ENCODE measurements at places on chromosomes 4 and X.

- DNase-seq = no peak
Measured at GRCh38 chr4:156889616-156890594, 81.7 kb downstream of the PDGFC start.

- no peak for DNase-seq
Measured at GRCh38 chr4:185912779-185913178, 100.8 kb upstream of the SORBS2 start.

- no peak for DNase-seq
Measured at GRCh38 chrX:24245202-24245601, 68.7 kb downstream of the SUPT20HL2 start.

DNA sequence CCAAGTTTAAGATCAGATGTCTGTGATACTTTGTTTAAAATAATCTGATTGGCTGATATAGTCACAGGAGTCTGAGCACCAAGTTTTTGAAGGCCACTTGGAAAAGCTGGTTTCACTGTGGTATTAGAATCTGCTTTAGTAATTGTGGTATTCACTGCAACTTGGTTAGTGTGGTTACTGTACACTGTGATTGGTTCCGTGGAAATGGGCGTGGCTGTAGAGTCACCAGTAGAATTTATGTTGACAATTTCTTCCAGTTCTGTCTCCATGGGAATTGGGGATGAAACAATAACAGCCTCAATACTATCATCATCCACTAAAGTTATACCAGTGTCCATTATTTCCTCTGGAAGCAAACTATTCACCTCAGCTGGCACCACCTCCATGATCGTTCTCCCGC is 26.2 kb downstream of the LIN54 start:
- DNase-seq = peak; percentile 14

GRCh38 chr4:4672402-4672801 is 130.6 kb upstream of the STX18 start:
- DNase-seq = no peak

- DNase-seq = no peak
Measured at GRCh38 chrX:45196701-45197100, 4.0 kb downstream of the DIPK2B start.

- DNase-seq = no peak
Measured at GRCh38 chr4:125021189-125021588, 293.6 kb upstream of the FAT4 start.

DNA sequence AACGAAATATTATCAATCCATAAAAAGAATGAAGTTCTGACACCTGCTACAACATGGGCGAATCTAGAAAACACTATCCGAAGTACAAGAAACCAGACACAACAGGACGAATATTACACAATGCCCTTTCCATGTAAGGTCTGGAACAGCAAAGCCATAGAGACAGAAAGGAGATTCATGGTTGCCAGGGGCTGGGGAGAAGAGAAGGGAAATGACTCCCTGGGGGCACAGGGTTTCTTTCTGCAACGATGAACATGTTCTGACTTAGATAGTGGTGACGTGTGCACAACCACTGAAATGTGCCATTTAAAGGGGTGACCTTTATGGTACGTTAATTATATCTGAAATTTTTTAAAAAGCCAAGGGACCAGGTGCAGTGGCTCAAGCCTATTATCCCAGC is 28.3 kb downstream of the GPR143 start:
- DNase-seq = no peak

DNA sequence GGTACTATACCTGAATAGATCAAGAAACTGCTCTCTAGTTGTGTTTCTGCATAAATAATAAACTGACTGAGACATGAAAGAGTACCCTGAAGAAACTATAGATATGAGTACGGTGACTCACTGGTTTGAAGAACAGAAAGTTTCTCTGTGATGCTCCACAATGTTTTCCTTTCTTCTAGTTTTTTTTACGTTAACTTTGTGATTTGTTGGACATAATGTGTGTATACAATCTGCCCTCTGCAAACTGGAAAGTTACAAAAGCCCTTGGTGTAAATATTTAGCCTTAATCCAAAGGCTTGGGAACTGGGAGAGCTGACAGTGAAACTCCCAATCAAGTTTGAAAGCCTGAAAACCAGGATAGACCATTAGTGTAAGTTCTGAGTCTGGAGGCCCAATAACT is 31.6 kb upstream of the PAPSS1 start:
- DNase-seq = no peak

DNA sequence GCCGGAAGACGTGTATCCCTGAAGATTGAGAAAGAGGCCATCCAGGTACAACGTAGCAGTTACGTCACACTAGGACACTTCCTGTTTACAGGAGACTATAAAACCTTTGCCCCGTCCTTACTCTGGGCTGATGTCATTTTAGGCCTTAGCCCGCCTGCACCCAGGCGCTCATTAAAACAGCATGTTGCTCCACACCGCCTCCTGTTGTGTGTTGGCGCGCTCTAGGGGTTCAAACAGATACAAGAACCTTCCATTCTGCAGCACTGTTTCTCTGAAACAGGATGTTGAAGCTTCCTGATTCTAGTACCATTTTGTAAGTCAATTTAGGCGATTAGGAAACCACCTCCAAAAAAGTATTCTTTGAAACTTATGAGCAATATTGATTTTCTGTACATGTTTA is 722.1 kb downstream of the PCDH7 start:
- DNase-seq = no peak

DNA sequence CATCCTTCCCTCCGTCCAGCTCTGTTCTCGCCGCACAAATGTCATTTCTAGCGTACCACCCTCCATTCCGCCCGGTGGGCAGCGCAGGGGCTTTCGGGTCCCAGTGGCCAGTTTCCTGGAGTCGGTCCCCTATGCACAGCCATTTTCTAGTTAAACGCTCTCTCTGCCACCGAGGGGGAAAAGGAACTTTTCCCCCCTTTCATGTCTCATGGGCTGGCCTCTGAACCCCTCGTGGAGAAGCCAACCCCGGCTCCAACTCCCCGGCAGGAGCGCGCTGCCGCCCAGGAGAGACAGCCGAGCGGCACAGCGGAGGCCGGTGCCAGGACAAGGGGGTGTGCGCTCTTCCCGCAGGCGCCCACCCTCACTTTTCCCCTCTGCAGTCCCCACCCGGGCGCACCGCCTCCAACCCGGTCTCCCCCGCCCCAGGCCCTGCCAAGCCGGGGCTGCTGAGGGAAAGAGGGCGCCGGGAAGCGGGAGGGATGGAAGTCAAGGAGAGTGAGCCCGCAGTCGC is 662 bp downstream of the APBB2 start:
- DNase-seq = no peak

DNA sequence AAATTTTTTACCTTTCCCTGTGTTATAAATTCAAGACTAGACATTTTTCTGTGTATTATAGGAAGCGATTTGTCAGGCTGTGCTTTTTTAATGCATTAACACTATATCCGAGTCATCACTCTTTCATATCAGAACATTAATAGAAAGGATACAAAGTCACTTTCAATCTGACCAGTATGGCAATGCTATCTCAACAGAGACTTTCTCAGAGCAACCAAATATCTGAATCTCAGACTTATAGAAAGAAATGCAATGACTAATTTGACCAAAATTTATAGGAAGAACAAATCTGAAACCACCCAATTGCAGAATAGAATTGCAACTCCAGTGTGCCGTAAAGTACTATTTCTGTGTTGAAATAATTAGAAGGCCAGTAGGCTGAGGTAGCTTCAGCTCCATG is 473 bp upstream of the TKTL2 start:
- no peak for DNase-seq

GRCh38 chr4:36189511-36190226 is 54.6 kb downstream of the ARAP2 start:
- DNase-seq = no peak

DNA sequence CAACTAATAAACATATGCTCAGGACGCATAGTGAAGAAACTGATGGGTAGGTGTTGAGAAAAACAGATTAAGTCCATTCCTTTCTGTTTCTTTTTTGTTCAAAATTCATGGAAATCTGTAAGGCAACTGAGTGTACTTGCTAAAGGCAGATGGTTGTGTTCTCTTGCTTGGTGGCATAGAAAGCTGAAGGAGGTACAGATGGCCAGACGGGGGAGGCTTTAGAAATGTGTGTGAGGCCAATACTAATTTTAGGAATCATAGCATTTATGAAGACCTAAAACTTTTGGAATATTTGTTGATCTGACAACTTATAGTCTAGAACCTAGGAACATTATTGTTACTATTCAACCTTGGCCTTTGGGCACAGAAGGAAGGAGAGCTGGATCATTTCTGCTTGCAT is 56.8 kb upstream of the EMCN start:
- DNase-seq = no peak

DNA sequence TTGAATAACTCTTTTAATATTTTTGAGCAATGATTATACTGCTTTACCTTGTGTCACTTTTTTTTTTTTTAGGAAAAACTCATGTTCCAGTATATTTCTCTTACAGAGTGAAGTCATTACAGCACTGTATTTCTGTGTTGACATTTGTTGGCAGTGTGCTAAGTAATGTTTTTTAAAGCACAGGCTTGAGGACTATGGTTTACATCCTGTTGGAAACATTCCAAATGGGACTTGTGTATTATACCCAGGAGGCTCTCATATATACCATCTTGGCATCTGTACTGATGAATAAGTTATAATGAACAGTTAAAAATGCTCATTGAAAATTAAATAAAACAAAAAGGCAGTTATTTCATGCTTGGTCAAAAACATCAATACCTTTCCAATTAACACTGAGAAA is 33.8 kb downstream of the CEP44 start:
- no peak for DNase-seq

- DNase-seq = no peak
Measured at GRCh38 chrX:123967497-123967896, 6.0 kb downstream of the STAG2 start.

DNA sequence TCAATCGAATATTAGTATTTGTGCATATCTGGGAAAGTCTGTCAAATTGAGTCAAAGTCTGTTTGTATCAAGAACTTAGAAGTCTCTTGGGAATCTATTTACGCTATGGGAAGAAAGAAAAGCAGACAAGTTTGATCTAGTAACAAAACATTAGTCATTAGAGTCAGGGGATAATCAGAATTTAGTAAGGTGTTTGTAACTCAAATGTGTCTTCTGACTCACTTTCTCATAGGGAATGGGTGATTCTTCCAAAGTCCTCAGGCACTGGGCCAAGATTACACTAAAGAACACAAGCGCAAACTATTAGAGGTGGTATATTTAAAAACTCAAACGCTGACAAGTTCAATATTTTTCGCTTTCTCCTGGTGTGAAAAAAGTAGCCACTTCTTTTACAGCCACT is 926.5 kb downstream of the PDHA2 start:
- no peak for DNase-seq

GRCh38 chrX:142891046-142891445 is 134.7 kb upstream of the SPANXN4 start:
- DNase-seq = no peak

DNA sequence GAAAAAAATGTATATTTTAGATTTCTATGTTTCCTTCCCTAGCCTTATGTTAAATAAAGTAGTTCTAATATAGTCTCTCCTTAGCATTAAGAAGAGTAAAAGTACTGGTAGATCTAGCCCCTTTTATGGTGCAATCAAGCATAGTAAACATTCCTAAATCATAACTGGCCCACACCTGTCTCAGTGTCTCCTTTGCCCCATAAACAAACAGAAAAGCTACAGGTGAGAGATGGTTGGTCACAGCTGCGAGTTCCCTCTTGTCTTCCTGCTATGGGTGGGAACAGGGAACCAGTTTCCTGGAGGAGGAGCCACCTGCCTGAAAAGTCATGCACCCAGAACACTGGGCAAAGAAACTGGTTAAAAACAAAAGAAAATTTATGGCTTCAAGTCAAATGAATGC is 16.6 kb downstream of the SOWAHB start:
- no peak for DNase-seq

DNA sequence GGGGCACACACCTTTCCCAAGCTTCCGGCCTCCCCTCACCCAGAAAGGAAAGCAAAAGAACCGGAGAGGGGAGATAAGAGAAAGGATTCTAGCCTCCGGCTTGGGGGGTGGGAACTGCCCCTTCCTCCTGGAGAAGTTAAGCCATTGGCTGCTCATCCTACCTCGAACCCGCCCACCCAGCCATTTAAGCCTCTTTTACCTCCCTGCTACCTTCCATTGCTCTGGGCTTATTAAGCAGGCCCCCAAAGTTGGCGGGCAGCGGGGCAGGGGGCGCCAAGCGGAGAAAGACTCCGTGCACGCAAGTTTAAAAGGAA is 2.3 kb downstream of the MAML3 start:
- DNase-seq = peak; percentile 79

DNA sequence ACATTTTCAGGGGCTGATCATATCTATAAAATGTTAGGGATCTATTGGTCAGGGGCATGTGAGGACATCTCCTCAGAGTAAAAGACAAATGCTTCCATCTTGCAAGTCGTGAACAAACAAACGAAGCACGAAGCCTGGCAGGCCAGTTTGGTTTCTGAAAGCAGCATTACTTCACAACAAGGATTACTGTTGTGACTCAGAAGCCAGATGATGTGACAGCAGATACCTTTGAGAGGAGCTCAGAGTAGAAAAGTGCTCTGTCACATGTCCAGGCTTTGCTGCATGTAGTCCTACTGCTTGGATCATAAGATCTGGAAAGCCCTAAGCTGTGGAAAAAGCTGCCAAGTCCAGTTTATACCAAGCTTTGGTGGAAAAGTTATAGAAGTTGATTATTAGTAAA is 1827.2 kb downstream of the ARAP2 start:
- DNase-seq = no peak

DNA sequence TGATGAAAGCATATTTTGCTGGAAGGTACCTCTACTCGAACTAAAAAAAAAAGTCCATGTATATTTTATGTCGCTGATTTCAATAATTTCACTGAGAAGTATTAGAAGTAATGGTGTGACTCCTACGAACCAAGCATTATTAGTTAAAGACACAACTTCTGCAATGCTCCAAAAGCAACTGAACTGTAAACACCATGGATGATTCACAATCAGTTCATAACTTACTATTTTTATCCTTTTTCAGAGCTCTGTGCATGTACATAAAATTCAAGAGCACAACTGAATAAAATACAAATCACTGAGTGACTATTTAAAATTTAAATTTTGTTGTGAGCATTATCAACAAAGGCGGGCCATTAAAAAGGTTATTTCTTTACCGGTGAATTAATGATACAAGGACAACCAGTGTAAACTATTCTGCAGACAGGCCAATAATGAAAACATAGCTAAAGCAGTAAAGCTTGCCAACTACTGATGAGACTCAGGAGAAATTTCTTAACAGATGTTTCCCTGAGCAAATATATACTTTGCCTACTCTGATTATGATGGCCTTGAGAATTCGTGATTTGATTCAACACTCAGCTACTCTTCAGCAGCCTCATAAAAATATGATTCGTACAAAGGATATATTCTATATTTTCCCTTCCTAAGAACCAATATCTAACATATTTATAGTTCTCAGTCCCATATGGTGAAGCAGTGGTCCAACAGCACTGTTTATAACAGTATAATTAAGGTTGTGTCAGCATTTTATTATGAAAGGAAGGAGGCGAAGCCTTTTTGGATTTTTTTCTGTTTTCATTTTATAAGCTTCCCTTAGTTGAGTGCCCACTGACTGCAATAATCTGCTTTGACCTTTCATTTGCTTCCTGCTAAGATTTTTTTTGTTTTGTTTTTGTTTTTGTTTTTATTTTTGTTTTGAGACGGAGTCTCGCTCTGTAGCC is 62.8 kb upstream of the NEIL3 start:
- DNase-seq = peak; percentile 11

Data from DMS 273 treated with DMSO at 0.1 percent for 48 hours (cell line).